Astrocyte of the spinal cord (primary cell): ENCODE measurements at places on chromosomes 11 and 22.

- DNase-seq = no peak
These were observed 13.5 kb upstream of the PTS start for GRCh38 chr11:112212710-112213109.

DNA sequence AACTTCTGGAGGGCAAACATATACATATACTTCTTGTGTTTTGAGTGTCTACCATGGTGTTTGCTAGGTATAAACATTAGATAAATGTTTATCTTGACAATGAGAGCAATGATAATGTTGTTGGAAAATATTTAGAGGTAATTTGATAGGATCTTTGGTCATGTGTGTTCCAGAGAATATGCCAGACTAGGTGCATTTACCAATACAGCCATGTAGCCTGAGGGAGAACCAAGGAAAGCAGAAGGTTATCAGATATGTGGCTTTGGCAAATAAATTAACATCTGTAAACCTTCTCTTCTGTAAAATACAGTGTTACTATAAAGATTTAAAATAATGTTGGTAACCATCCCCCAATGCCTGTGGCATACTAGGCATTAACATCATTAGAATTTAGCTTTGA lies 226.8 kb downstream of the C11orf87 start:
- no peak for DNase-seq

DNA sequence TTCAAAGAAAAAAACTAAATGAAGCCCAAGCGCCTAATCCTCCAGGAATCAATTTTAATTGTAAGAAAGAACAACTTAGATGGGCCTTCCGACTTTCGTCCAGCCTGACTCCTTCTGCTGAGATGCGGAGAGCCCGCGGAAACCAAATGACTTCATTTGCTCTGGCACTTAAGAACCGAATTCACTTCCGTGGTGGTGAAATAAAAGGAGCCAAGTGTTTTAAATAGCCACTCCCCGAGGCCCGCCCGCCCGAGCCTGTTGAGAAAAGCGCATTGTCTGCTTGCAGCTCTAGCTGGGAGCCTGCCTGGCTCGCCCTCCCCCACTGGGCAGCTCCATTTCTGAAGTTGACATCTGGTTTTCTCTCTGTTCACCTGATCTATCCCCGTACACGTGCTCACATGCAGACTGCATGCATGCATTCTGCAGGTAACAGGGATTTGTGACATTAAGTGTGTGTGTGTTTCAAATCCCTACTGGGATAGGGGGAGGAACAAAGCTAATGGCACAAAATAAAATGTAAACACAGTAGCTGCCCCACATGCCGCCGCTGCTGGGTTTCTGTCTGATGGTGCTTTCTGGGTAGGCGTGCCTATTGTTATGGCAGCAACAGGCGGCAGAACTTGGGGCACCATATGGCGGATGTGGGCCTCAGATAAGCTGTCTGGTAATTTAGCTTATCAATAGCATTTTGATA lies 6.2 kb downstream of the TEAD1 start:
- peak; percentile 95 for DNase-seq

DNA sequence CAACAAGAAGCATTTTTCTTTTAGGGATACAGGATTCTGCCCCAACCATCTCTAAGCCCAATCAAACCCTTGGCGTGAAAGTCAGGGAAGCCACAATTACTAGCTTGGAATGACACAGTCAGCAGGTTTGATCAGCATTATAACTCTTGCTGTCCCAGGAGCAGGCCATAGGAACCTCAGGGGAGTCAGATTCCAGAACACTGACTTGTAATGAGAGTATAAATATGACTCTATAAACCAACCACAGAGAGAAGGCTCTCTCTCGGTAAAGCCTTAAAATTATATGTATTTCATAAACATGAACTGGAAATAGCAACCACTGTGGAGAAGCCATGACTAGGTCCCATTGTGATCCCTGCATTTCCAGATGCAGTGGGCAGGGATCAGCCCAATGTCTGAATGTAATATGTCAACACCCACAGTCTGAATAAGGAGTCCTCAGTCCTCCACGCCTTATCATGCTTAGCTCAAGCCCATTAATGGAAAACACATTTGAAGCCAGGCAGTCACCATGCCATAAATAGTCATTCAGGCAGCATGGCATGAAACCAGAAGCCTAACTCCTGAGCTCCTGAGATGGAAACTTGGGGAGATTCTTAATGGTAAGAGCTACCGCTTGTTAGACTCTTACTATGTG lies 99.1 kb upstream of the MTNR1B start:
- DNase-seq = peak; percentile 22

DNA sequence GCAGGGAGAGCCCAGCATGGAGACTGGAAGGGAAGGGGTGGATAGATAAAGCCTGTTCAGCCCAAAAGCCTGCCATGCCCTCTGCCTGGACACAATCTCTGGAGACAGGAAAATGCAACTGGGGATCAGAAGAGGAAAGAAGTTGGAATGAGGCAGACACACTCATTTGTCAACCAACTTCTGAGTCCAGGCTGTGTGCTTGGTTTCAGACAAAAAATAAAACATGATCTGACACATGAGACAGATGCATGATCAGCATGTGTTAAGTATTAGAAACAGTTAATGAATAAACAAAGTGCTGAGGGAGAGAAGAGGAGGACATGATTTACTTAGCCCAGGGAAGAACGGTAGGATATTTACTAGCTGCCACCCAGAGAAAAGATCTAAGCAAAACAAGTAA lies 839 bp downstream of the LRRN4CL start:
- no peak for DNase-seq

GRCh38 chr11:69520186-69520916 lies 38.9 kb downstream of the LINC01488 start:
- DNase-seq = no peak

GRCh38 chr11:61739413-61739812 lies 13.0 kb upstream of the MYRF start:
- no peak for DNase-seq

- DNase-seq = no peak
These were observed 63.7 kb downstream of the PACSIN2 start for GRCh38 chr22:42951093-42951710.

DNA sequence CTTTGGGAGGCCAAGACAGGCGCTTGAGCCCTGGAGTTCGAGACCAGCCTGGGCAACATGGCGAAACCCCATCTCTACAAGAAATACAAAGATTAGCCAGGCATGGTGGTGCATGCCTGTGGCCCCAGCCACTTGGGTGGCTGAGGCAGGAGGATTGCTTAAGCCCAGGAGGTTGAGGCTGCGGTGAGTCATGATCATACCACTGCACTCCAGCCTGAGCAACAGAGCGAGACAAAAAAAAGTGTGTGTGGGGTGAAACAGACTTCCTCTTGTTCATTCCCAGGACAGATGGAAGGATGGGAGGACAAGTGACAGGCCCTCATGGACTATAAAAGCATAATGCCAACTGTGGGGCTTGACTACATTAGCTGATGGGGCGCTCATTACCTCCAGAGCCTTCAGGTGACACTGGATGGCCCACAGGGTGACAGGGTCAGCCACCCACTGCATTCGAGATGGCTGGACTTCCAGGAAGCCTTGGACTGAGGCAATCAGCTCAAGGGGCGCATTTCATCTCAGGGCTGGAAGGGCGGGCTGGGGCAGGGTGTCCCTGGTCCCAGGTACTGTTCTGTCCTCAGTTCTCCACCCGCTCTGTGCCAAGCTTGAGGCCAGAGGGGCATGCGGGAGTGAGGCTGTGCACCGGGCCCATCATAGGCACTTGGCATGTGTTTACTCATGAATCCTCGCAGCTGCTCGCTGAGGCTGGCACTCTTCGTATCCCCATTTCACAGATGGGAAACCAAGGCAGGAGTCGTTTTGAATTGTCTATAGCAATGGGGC lies 12.5 kb downstream of the NPTXR start:
- DNase-seq = peak; percentile 37

DNA sequence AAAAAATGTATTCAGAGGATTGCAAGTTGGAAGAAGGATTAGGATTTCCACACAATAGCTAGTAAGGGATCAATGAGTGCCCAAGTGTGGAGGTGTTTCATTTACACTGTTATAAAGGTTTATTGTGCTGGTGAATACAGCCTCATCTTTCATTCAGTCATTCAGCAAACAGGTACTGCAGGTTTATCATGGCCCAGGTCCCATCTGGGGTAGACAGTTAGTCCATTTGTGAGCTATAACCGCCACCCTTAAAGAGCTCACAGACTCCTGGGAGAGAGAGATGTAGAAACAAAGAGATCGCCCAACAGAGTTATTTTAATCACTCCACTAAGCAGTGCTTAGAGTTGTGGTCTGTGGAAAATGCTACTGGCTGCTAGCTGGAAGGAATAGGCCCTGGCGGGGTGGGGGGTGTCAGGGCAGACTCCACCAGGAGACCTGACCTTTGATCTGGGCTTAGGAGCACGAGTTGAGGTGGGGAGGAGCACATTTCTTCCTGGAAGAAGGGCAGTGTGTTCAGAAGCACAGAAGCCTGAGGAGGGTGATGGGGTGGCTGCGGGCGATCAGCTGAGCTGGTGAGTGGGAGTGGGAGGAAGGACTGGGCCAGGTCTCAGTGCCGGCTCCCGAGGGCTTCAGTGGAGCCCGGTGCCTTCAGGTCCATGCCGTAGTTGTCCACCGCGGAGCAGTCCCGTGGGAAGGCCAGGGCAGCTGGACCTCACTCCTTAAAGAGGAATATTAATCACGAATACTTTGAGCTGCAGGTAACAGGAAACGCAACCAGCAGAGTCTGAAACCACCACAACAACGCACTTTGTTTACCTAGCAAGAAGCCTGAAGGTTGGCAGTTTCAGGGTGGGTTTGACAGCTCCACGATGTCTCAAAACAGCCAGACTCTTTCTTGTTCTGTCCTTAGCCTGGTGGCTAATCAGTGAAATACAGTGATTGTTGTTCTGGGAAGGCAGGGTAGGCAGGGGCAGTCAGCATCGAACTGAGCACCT lies 11.2 kb downstream of the TOM1 start:
- no peak for DNase-seq

GRCh38 chr22:19772673-19773469 lies 12.3 kb downstream of the TBX1 start:
- no peak for DNase-seq

DNA sequence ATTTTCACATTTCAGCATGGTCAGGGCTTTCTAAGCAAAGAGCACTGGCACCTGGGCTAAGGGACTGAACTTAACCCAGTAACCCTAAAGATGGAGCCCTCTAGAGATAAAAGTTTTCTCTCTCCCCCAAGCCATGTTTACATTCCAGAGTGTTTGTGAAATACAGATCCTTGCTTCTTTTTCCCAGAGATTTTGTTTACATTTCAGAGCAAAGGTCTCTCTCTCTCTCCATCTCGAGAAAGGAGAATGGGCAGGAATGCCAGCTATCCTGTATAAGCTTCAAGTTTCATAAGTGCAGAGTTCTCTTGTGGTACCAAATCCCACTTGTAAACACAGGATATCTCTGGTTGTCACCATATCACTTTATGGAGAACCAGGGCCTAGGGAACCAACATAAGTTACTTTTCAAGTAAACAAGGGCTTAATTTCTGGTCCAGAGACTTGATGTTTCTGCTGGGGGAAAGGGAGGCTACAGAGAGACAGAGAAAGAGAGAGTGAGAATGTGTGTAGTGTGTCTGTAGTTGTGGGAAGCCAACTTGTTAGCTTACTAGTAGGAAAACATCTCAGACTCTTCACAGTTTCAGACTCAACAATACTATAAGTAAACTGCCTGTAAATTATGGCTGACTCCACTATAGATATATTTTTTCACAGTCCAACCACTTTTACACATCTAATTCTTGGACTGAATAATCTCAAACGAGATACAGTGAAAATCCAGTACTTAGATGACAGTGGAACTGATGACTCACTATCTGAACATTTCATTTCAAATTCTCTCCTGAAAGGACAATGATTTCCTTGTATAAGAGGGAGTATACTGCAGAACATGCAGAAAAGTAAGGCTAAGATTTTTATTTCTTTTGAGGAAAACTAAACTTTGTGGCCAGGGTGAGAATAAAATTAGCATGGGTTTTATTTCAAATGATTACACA lies 76.2 kb downstream of the ARHGAP32 start:
- peak; percentile 62 for DNase-seq

- peak; percentile 34 for DNase-seq
These were observed 44.2 kb downstream of the CCDC81 start for GRCh38 chr11:86418917-86419316.

- DNase-seq = no peak
These were observed 47.1 kb upstream of the CLDN5 start for GRCh38 chr22:19571207-19571795.

DNA sequence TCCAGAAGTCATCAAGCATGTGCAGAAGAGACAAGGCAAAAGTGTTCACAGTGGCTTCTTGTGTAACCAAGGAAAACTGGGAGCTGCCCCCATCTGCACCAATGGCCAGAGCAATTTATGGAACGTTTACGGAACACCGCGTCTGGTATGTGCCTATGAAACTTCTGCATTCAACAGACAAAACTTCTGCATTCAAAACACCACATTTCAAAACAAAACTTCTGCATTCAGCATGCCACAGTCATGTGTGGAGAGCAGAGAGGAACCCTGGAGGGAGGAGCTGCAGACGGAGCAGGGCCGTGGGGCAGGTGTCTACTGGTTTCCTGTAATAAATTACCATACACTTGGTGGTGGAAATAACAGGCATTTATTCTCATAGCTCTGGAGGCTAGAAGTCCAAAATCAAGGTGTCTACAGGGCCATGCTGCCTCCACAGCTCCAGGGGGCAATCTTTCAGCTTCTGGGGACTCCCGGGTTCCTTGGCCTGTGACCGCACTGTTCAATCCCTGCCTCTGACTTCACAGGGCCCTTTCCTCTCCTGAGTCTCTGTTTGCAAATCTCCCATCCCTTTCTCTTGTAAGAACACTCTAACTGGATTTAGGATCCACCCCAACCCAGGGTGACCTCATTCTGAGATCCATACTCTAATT lies 32.2 kb downstream of the RPL3 start:
- no peak for DNase-seq

GRCh38 chr11:14253421-14253820 lies 105.6 kb downstream of the RRAS2 start:
- DNase-seq = no peak

GRCh38 chr11:1008001-1008802 lies 28.3 kb downstream of the MUC6 start:
- DNase-seq = peak; percentile 30

DNA sequence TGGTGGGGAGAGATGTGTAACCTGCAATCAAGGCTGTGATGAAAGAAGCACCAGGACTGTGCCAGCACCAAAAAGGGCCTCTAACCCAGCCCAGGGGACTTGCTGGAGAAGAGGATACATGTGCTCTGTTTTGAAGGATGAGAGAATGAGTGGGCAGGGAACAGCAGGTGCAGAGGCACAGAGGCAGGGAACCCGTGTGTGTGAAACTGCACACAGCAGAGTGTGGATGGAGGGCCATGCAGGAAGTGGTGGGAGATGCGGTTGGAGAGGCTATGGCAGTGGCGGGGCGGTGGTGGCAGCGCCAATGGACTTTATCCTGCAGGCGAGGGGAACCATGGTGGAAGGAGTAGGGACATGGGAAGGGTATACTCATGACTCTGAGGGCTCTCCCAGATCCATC lies 25.2 kb upstream of the LRRC32 start:
- no peak for DNase-seq

GRCh38 chr11:48028914-48029680 lies 48.7 kb downstream of the PTPRJ start:
- DNase-seq = no peak

- peak; percentile 71 for DNase-seq
These were observed 251.2 kb downstream of the ETS1 start for GRCh38 chr11:128336203-128336602.

- DNase-seq = no peak
These were observed 271.7 kb upstream of the ANO5 start for GRCh38 chr11:21921151-21921550.
